GDM1 (cell line): ENCODE measurements at places on chromosomes 2 and 18.

DNA sequence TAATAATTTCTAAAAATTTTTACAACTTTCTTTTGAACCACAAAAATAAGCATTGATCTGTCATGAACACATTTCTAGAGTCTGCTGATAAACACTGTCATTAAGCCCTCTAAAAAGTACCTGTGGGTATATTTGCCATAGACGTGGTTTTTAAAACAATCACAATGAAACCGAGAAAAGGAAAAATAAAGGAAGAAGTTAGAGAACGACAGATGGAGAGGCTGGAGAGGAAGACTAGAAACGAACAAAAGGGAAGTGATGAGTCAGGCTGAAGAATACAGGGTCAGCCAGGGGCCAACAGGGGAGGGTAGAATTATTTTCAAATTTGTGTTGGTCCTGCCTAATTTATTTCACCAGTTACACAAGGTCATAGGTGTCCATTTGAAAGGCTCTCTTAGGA, 62.0 kb downstream of the MYL12B start:
- DNase-seq: no peak

- DNase-seq: no peak
These were observed 60.3 kb downstream of the FARSB start for GRCh38 chr2:222595581-222595980.

DNA sequence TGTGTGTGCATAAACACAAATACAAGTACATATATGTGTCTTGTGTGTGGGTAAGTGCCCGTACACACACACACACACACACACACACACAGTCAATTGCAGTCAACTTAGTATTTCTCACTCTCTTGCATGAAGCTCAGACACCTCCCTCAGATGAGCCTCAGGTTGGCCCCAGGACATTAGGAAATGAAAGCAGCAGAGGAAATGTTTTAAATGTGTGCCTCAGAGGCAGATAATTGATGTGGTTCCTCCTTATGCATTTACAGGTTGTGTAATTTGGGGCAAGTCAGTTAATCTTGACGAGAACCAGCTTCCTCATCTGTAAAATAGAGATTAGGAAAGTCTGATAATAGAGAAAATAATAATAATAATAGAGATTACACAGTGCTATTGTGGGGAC, 814.0 kb upstream of the ID2 start:
- no peak for DNase-seq

DNA sequence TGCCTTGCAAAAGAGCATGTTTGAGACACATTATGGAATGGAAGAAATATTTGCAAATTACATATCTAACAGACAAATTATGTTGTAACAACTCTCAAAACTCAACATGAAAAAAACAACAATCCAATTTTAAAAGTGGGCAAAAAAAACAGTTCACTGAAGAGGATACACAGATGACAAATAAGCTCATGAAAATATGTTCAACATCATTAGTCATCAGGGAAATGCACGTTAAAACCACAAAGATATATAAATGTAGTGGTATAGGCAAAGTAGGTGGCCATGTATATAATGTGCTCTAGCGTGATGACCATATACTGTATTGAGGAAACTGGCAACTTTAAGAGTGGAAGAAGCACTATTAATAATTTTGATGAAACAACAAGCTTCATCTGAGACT, 220.1 kb downstream of the IRS1 start:
- DNase-seq: no peak

- peak; percentile 49 for DNase-seq
These were observed 634 bp downstream of the PTPRM start for GRCh38 chr18:7567474-7568425.

DNA sequence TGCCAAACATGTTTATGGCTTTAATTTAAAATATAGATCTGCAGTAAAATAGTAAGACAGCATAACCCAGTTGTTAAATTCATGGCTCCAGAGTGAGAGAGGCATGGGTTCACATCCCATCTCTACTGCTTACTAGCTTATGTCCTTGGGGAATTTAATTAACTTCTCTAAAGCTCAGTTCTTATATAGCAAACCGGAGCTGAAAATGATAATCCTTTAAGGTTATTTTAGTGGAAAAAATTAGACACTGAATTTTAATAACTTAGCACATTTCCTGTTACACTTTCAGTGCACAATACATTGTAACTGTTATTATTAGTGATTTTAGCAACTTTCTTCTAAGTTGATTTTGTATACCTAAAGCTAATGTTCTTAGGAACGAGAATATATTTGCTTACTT, 14.8 kb downstream of the SCN9A start:
- no peak for DNase-seq

- DNase-seq: no peak
These were observed 67.5 kb upstream of the DTNB start for GRCh38 chr2:25740810-25741381.

- no peak for DNase-seq
These were observed 6.5 kb downstream of the TMEM163 start for GRCh38 chr2:134712299-134712698.

DNA sequence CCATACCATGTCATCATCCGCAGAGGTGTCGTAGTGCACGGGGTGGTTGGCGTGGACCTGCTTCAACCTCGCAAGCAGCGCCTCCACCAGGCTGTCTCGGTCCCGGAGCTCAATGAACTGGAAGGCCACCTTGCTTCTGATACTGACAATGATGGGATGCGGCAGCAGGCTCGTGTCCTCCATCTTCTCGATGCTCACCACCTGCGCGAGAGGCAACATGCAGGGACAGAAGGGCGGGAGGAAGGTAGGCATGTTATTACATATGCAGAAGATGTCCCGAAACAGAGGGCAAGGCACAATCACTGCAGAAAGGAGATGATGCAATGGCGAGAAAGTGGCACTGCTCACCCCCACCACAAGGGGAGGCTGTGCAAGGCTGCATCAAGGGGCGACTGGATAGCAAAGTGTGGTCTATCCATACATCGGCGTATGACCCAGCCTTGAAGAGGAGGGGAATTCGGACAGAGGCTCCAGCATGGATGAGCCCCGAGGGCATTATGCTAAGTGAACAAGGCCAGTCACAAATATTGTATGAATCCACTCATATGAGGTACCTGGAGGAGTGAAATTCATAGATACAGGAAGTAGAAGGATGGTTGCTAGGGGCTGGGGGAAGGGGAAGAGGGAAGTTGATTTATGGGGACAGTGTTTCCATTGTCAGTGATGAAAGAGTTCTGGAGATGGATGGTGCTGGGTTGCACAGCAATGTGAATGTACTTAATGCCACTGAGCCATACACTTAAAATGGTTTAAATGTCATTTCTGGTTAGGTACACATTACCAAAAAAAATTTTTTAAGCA, 36.6 kb downstream of the RPL31 start:
- DNase-seq: no peak

- DNase-seq: no peak
These were observed 102.6 kb upstream of the SMIM21 start for GRCh38 chr18:75530118-75530517.

DNA sequence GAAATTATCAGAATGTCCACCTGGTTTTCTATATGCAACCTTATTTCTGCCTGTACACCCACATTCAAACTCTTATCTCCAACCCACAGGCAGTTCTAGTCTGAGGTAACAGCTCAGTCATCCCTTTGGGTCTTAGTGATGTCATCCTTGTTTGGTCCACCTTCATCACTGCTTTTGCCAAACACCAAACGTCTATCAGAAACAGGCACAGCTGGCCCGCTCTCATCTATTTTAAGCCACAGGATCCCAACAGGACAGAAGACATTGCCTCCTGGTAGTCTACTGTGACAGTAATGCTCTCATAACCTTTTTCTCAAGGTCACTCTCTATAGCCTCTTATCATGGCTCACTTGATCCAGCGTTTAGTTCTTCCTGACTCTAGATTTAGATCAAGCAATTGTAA, 99.0 kb upstream of the CHAC2 start:
- DNase-seq: no peak
